Glutamatergic neuron (in vitro differentiated cells): ENCODE measurements at places on chromosomes 16 and 17.

DNA sequence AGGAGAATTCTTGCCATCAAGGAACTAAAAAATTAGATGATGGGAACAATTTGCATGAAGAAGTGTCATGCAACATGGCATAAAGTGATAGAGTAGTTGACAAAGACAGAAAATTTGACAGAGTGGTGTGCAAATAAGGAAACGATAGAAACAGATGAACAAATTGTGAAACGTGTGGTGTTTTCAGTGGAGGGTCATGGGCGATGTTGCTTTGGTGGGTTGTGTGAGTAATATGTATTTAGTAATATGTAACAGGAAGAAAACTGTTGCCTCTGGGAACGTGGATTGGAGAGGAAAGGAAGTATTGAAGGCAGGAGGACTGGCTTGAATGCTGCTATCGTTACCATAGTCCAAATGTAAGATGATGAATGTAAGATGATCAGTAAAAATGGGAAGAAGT lies 3.6 kb downstream of the COX10 start:
- DNase-seq, result no peak
- no peaks in the 10 kb centered on the region for H3K27me3 ChIP-seq
- H3K27ac ChIP-seq, result no peak overlapping the region
- no peaks in the 10 kb centered on the region for H3K36me3 ChIP-seq
- H3K4me1 ChIP-seq, result peaks cover 9% of the 10 kb centered on the region

DNA sequence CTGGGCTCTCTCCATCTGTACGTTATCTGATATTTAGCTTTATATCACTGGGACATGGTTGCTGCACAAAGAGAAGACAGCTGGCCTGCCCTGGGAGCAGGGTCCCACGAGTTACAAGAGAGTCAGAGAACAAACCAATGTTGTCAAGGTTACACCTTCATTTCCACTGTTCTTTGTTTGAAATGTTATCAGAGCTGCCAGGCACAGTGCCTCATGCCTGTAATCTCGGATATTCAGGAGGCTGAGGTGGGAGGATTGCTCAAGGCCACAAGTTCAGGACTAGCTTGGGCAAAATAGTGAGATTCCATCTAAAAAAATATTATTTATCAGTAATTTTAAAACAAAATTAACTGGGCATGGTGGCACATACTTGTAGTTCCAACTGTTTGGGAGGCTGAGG lies 34.6 kb downstream of the ATP6V0A1 start:
- no peaks in the 10 kb centered on the region for H3K4me1 ChIP-seq
- H3K27me3 ChIP-seq, result peaks cover 3% of the 10 kb centered on the region
- peaks cover 6% of the 10 kb centered on the region for H3K36me3 ChIP-seq
- H3K27ac ChIP-seq, result no peak overlapping the region

DNA sequence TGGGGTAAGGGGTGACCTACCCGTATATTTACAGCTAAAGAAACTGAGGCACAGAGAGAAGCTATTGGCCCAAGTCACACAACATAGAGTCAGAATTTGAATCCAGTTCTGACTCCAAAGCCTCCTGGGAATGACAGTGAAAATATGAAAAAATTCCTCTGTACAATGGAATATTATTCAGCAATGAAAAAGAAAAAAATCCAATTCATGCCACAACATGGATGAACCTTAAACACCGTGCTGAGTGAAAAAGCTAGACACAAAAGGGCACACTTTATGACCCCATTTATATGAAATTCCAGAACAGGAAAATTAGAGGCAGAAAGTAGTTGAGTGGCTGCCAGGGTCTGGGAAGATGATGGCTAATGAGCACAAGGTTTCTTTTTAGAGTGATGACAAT lies 75.4 kb downstream of the LITAF start:
- no peak for DNase-seq
- no peaks in the 10 kb centered on the region for H3K4me1 ChIP-seq
- H3K27me3 ChIP-seq, result peaks cover 4% of the 10 kb centered on the region
- H3K36me3 ChIP-seq, result peaks cover 6% of the 10 kb centered on the region
- H3K27ac ChIP-seq, result no peak overlapping the region

DNA sequence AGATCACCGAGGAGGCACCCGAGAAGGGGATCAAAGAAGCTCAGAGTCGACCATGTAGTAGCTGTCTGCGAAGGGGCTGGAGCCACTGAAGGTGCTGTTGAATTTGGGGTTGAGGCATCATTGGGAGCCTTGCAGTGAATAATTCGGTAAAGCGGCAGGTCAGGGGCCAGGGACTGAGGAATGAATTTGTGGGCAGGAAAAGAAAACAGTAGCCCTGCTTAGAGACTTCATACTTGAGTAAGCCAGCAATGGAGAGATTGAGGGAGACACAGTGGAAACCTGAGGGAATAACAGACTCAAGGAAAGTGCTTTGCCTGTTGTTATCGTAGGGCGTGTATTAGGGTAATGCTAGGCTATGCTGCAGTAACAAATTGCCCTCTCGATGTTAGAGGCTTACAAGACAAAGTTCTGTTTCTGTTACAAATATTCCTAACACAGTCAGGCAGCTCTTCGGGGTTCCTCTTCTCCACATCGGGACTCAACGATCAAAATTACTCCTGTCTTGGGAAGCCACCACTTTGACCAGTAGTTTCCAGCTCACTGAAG lies 13.4 kb upstream of the HERPUD1 start:
- H3K27ac ChIP-seq, result no peak overlapping the region
- peaks cover 2% of the 10 kb centered on the region for H3K27me3 ChIP-seq
- no peaks in the 10 kb centered on the region for H3K4me1 ChIP-seq
- no peak for DNase-seq

GRCh38 chr16:72787514-72788268 lies 260.2 kb downstream of the ZFHX3 start:
- H3K4me1 ChIP-seq, result peaks cover 4% of the 10 kb centered on the region
- peak overlapping the region; percentile 86 for H3K4me3 ChIP-seq
- peak overlapping the region; percentile 28 for H3K27ac ChIP-seq
- H3K27me3 ChIP-seq, result peaks cover 6% of the 10 kb centered on the region
- H3K36me3 ChIP-seq, result no peaks in the 10 kb centered on the region
- DNase-seq, result peak; percentile 73

GRCh38 chr17:66915204-66915611 lies 49.3 kb upstream of the CACNG4 start:
- H3K4me1 ChIP-seq, result peaks cover 3% of the 10 kb centered on the region
- DNase-seq, result no peak
- H3K4me3 ChIP-seq, result no peak overlapping the region
- no peak overlapping the region for H3K27ac ChIP-seq
- H3K27me3 ChIP-seq, result peaks cover 1% of the 10 kb centered on the region

GRCh38 chr16:79767421-79768275 lies 167.1 kb upstream of the MAF start:
- H3K36me3 ChIP-seq, result no peaks in the 10 kb centered on the region
- H3K27me3 ChIP-seq, result peaks cover 4% of the 10 kb centered on the region
- H3K4me3 ChIP-seq, result peak overlapping the region; percentile 13
- peaks cover 58% of the 10 kb centered on the region for H3K4me1 ChIP-seq
- peak overlapping the region; percentile 80 for H3K27ac ChIP-seq
